ENCODE measurements at places on chromosomes 7 and 10.

GRCh38 chr10:7706534-7707073, 3.5 kb downstream of the ITIH2 start:
- no peak for DNase-seq

DNA sequence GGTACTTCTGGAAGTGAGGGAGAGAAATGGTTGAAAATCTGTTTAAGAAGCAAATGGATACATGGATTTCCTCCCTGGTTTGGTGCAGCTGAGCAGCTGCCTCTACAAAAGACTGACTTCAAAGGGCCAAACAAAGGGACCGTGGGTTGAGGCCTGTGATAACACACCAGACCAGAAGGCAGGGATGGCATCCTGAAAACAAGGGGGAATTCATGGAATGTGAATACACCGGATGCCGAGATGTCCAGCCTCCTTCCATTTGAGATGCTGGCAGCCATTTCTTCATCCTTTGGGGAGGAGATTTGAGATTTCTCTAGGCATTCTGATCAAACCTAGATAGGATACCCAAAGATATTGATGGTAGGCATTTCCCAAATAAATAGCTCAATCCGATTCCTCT, 36.9 kb downstream of the TAF3 start:
- no peak for DNase-seq

DNA sequence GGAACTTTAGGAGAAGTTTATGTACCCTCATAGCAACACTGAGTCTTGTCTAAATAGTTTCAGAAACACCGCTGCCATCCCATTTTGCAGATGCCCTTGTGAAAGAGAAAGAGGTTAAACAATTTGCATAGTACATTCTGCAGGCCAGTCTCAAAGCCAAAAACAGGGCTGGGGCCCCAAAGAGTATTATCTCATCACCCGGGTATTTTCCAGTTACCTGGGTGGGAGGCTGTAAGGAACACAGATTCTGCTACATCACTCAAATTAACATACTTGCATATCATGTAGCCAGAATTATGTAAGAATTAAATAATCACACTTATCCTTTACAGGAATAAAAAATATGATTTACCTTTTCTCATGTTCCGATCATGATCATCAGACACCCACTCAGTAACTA, 3.1 kb upstream of the FAM171A1 start:
- DNase-seq, result no peak

- no peak for DNase-seq
Observed at GRCh38 chr7:83161899-83162401, 734 bp downstream of the PCLO start.

DNA sequence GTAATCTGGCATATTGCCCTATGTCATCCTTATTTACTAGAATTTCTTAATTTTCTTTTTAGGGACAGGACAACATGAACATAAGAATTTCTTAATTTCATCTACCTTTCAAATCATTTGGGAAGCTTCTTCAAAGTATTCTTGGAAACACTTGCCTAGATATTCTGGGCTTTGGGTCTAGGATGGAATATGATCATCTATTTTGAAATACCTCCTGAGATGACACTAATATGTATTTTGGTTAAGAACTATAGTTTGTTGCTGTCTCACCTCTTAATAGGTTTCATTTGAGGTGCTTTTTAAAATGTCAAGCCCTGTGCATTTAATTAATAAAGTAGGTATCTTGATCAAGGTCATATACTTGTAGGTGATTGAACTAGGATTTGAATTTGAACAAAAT, 49.1 kb downstream of the SEPTIN7 start:
- no peak for DNase-seq

DNA sequence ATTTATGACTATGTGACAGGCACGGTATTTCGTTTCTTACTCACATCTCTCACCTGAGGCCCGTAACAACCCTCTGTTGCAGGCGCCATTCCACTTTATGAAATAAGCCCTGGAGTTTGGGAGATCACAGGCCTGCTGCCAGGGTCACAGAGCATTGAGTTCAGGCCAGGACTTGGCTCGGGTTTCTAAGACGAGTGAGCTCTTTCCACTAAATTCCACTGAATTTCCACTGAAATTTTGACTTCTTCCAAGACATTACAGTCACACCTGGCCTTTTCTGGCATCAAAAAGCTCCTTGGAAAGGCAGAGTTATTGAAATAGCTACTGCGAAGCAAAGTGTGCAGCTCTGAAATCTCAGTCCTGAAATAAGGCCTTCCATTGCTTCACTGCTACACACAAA, 282.8 kb upstream of the MGMT start:
- DNase-seq, result no peak

GRCh38 chr7:106219170-106219569, 65.6 kb downstream of the NAMPT start:
- DNase-seq, result no peak

DNA sequence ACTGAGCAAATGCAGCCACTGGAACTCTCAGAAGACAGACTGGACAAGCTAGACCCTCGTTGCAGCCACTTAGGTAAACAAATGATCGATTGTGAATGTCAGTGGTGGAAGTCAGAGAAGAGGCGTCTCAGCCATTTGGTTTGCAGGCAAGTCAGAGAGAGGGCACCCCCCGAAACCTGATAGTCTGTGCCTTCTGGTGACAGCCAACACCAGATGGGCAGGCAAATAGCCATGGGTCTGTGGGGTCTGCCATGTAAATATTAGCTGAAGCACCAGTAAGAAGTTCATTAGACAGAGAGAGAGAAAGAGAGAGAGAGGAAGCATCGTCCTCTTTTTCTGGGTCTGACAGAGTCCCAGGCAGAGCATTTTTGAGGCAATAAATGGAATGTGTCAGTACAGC, 5.4 kb downstream of the PPP1R17 start:
- no peak for DNase-seq

DNA sequence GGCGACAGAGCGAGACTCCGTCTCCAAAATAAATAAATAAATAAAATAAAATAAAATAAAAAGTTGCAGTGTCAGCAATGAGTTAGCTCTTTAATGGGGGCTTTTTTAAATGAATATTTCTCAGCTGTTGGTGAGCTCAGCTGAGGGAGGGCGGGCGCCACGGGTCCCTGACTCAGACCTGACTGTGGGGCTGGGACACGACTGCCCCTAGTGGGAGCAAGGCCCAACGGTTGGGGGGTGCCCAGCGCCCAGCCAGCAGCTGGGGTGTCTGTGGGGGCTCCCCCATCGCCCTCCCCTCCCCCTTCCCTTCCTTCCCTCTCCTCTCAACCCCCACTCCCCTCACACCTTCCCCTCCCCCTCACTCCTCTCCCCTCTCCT, 46.6 kb downstream of the PWWP2B start:
- DNase-seq, result peak; percentile 85

- no peak for DNase-seq
Observed at GRCh38 chr7:130013241-130013640, 37.9 kb downstream of the ZC3HC1 start.

DNA sequence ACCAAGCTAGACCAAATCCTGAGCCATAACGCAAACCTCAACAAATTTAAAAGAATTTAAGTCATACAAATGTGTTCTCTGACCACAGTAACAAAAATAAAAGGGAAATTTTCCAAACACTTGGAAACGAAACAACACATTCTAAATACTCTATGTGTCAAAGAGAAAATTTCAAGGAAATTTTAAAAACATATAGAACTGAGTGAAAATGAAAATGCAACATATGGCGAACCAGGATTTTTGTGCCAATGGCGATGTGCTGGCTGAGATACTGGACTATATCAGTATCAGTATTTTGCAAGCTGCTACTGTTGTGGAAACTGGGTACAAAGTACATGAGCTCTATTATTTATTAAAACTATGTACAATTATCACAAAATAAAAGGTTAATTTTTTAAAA, 34.1 kb downstream of the KNDC1 start:
- no peak for DNase-seq

GRCh38 chr7:99731638-99732374, 3.2 kb downstream of the CYP3A7 start:
- DNase-seq, result no peak

- DNase-seq, result no peak
Observed at GRCh38 chr10:126911301-126911700, 6.1 kb downstream of the DOCK1 start.

GRCh38 chr10:119614686-119615085, 17.9 kb upstream of the TIAL1 start:
- DNase-seq, result no peak

DNA sequence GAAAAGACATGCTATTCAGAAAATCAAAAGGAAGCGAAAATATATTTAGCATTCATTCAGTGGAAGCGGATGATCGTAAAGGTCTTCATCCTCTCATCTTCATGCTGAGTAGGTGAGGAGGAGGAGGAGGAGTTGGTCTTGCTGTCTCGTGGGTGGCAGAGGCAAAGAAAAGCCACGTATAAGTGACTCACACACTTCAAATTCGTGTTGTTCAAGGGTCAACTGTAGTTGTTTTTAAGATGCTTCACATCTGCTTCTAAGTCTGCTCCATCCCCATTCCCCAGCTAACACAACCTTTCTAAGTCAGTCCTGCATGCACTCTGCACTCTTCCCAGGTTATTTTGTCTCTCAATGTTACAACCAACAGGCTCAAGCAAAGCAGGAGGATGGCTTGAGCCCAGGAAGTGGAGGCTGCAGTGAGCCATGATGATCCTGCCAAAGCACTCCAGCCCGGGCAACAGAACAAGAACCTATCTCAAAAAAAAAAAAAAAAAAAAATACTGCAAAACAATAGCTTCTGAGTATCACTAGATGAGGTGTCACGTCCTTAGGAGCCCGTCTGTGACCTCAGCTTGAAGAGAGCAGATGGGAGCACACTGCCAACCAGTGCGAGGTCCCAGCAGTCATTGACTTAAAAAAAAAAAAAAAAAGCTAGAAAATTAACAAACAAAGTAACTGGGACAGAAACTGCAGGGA, 70.5 kb downstream of the SFMBT2 start:
- DNase-seq, result no peak

- DNase-seq, result no peak
Observed at GRCh38 chr7:8068892-8069686, 100.5 kb downstream of the GLCCI1 start.

- DNase-seq, result no peak
Observed at GRCh38 chr7:117775801-117776200, 97.4 kb downstream of the CTTNBP2 start.

DNA sequence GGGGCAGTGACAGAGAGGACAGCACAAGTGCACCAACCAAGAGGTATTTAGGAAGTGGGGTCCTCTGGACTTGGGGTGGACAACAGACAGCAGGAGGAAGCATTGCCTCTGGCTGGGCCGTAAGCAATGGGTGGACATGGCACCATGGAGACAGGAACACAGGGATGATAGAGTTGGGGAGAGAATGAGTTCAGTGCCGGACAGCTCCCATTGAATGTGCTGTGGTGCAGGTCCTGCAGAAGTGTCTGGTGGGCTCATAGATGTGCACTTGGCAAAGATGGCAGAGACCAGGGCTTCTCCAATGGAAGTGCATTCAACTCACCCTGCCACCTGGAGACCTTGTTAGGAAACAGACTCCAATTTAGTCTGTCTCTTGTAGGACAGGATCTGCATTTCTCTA, 341.5 kb upstream of the ZMIZ1 start:
- DNase-seq, result no peak

DNA sequence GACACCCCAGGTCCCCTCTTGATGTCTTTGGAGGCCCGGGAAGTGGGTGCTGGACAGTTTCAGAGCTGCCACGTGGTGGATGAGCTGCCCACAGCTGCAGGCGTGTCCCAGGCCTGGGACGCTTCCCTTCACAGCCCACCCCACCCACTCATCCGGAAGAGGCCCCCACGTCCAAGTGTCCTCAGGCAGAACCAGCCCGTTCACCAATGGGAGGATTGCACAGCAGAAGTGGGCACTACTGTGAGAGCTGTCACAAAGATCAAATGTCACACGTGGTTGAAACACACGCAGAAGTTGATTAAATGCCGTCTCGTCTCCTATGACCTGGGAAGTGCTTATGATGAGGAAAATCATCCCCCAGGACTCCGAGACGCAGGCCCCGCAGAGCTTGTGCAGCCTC, 52.9 kb downstream of the STK32C start:
- no peak for DNase-seq

DNA sequence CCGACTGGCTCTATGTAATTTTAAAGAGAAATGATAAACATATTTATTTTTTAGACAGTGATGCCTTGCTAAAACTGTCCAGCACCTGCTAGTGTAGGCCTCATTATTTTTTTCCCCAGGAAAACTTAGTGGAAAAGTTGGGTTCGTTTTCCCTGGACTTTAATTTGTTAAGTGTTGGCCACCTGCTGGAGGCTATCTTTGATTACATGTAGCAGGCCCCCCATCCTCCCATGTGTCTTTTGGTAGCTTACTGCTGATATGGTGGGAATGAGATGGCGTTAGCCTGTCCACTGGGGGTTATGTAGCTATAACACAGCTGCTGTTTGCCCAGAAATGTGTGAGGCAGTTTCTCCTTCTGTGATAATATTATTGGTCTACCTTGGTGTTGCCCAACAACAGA, 265.0 kb downstream of the SORCS3 start:
- no peak for DNase-seq

DNA sequence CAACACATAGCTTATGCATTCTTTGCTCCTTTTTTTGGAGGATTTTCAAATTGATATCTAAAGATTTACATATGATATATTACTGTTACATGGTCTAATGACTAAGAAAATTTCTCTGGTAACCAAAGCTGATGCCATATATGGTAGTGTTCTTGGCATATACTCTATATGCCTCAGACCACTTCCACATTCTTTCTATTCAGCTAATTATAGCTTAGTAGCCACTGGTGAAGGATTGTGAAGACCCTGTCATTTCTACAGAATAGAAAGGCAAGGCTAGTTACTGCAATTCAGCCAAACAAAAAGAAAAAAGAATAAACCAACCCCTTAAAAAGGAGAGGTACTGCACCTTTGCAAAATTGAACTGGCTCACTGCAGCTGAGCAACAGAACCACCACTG, 3.7 kb downstream of the PURB start:
- no peak for DNase-seq

- no peak for DNase-seq
Observed at GRCh38 chr7:100722480-100723212, 2.4 kb downstream of the EPO start.
